ENCODE measurements at places on chromosomes 4 and X. TPM values are rescaled to one million over a fixed set of nuclear protein-coding genes. Genes with fewer than 3 reads are reported as not detected.

- DNase-seq, result no peak
Measured at GRCh38 chrX:130524476-130525194, 122.8 kb downstream of the RBMX2 start.

DNA sequence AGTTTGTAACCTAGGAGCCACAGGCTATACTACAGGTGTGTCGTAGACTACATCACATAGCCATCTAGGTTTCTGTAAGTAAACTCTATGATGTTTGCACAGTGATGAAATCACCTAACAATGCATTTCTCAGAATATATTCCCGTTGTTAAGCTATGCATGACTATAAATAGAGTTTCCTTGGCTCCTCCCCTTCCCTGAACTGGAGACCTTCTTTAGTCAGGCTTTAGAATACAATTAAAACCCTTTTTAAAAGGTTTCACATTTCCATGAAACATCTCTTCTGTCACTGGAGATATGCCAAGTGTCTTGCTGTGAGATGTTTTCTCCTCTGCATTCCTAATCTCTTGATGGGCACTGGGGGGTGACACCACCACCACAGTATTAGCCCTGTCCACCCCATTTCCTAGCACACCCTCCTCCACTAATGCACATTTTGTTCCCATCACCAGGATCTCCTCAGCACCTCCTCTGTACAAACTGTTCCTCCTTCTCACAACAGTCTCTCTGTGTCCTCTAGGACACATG is 334.6 kb upstream of the CPEB2 start:
- DNase-seq, result no peak

The TMEM47 gene
- total RNA-seq, result 23.9 TPM

DNA sequence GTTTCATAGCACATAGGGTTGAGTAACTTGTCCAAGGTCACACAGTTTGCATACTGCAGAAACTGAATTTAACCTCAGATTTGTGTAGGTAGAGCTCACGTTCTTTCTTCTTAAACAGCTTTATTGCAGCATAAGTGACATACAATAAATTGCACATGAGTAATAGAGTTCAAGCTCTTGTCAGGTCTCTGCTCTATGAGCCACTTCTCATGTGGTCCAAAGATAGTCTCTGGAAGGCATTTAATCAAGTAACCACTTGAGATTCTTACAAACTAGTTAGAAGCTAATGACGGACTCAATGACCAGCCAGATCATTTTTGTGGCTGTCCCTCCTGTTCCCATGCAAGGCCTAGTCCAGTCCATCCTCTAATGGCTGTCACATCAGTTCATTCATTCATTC is 68.9 kb downstream of the MAOB start:
- DNase-seq, result no peak

GRCh38 chr4:73303711-73304110 is 45.1 kb upstream of the ANKRD17 start:
- DNase-seq, result no peak

DNA sequence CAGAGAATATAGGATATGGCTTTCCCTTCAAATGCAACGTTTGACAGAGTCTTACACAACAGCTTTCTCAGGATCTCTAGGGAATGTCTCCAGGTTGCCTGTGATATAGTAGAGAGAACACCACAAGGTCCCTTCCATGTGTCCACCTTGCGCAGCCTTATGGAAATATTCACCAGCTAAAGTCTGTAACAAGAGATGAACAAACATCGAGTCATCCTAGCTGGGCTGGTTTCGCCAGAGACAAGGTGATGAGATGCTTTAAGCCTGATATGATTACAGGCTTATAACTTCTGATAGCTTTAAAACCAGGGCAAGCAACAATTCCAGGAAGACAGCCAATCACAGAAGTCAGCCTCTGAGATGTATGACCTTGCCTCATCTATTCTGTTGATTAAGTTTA is 83.8 kb downstream of the SEL1L3 start:
- no peak for DNase-seq

- no peak for DNase-seq
Measured at GRCh38 chr4:141463678-141464077, 172.7 kb upstream of the IL15 start.

DNA sequence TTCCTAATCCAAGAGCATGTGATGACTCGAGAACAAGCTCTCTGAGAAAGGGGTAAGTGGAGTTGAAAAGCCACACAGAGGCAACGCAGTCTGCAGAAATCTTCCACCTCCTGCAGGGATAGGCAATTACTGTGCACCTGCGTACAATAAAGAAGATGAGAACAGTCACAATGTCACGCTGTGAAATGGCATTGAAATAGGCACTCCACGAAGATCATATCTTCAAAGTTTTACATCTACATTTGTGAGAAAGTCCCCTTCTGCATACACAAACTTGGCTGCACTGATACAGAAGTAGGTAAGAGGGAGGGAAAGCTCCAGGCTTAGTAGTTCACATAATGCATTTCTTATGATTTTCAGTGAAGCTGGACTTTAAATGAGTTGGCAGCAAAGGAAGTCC is 27.1 kb downstream of the DDX60L start:
- no peak for DNase-seq

The SMIM43 gene
- total RNA-seq, result not detected

The TMEM187 gene
- total RNA-seq, result 6.6 TPM

GRCh38 chr4:37068580-37068979 is 176.0 kb upstream of the NWD2 start:
- no peak for DNase-seq

GRCh38 chr4:49000806-49001205 is 14.7 kb downstream of the CWH43 start:
- no peak for DNase-seq

GRCh38 chr4:106529348-106530023 is 160.9 kb upstream of the GIMD1 start:
- peak; percentile 10 for DNase-seq

The ITM2A gene
- 0.12 TPM for total RNA-seq

DNA sequence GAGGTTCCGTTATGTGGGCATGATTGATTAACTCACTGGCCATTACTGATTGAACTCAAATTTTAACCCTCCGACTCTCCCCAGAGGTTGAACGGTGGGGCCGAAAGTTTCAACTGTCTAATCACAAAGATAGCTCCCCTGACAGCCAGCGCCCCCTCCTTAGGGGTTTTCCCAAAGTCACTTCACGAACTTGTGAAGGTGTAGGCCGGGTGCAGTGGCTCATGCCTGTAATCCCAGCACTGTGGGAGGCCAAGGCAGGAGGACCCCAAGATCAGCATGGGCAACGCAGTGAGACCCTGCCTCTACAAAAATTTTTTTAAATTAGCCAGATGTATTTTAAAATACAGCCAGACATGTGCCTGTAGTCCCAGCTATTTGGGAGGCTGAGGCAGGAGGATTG is 39.8 kb upstream of the RBM47 start:
- no peak for DNase-seq

GRCh38 chrX:35046660-35047296 is 104.2 kb downstream of the FAM47B start:
- peak; percentile 14 for DNase-seq

GRCh38 chr4:54076673-54077072 is 12.3 kb upstream of the CHIC2 start:
- DNase-seq, result no peak

DNA sequence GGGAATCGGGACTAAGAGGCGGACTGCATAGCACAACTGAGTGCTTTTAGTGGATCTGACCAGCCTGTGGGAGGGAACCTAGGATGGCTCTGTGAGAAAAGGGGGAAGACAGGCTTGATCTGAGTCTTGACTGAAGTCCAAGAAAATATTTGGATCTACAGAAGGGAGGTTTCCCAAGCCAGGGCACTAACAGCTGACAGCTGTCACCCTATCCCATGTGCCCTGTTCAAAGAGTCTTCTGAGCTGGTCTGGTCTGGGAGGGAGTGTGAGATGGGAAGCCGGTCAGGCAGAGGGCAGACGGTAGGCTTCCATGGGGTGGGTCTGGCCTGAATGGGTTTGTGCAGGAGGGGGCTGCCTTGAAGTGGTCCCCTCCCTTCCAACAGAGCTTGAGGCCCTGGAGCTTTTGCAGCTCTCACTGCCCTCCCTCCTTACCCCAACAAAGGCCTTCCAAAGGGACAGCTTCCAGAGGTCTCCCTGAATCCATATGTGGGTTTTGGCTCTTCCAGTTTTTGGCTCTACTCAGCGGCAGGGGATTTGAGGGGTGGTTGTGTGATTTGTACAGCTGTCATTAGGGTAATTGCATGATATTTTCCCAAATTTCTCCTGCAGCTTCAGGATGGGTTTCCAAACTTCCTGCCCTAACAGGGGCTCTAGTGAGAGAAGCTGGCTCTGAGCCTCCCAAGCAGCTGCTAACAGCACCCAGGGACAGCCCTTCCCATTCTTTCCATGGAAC is 643.7 kb downstream of the BCOR start:
- DNase-seq, result no peak

GRCh38 chrX:13742397-13743176 is 8.0 kb downstream of the OFD1 start:
- DNase-seq, result no peak
